Right ventricle myocardium inferior (tissue), 1 donor: ENCODE measurements at places on chromosomes 2 and 18. TPM values are rescaled to one million over a fixed set of nuclear protein-coding genes. Genes with fewer than 3 reads are reported as not detected.

The TEKT4 gene
- total RNA-seq, result 0.16 TPM

The AGXT gene
- total RNA-seq, result not detected

GRCh38 chr2:216775043-216775453 is 79.7 kb upstream of the IGFBP5 start:
- DNase-seq, result no peak

The HAAO gene
- total RNA-seq, result 1.9 TPM

- no peak for DNase-seq
Measured at GRCh38 chr2:70202236-70202806, 11.5 kb upstream of the C2orf42 start.

The UGT1A4 gene
- not detected for total RNA-seq

- no peak for DNase-seq
Measured at GRCh38 chr18:13791181-13791580, 32.8 kb upstream of the MC5R start.

DNA sequence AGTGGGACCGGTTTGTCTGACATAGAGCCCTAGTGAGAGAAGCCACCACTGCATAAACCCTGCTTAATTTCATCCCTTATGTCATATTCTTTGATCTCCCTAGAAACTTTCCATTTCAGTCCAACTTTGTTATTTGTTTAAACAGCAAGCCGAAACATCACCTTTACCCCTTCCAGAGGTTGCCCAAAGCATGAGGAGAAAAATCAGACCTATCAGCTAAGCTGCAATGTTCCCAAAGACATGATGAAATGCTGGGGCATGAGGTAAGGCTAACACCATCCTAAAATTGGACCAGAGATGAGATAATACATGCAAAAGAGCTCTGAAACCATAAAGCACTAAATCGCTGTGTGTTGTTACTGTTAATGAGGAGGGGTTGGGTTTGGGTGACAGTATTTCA is 447.9 kb upstream of the ACVR2A start:
- DNase-seq, result no peak
